GM12865 (cell line): ENCODE measurements at places on chromosomes 7 and 10.

- DNase-seq, result no peak
Measured at GRCh38 chr10:94219829-94220228, 142.9 kb downstream of the NOC3L start.

- no peak for DNase-seq
Measured at GRCh38 chr7:123148813-123149212, 51.0 kb downstream of the SLC13A1 start.

- no peak for DNase-seq
Measured at GRCh38 chr10:11224792-11225416, 207.2 kb downstream of the CELF2 start.

GRCh38 chr7:98287486-98287959 is 6.0 kb downstream of the BRI3 start:
- DNase-seq, result no peak

DNA sequence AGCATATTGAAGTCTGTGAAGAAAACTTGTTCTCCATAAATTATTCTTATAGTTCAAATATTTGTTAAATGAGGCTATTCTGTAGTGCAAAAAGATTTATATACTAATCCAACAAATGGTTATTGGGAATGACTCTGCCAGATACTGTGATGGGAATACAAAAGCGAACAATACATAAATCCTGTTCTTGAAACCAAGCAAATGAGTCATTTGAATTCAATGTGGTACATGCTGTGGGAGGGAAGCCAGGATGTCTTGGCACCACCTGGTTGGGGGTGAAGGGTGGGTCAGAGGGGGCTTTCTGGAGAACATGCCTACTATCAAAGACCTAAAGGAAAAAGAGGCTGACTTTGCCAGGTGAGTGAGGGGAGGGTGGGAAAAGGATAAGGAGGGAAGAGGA is 594.2 kb downstream of the CALN1 start:
- no peak for DNase-seq

- DNase-seq, result peak; percentile 54
Measured at GRCh38 chr10:119700321-119700954, 25.4 kb upstream of the INPP5F start.

GRCh38 chr10:49613882-49614241 is at the start of gene CHAT:
Gene CHAT, plus strand, starts transcription at chr10:49614037. Its CDS starts 153 bp downstream, at chr10:49614190.
- no peak for DNase-seq

DNA sequence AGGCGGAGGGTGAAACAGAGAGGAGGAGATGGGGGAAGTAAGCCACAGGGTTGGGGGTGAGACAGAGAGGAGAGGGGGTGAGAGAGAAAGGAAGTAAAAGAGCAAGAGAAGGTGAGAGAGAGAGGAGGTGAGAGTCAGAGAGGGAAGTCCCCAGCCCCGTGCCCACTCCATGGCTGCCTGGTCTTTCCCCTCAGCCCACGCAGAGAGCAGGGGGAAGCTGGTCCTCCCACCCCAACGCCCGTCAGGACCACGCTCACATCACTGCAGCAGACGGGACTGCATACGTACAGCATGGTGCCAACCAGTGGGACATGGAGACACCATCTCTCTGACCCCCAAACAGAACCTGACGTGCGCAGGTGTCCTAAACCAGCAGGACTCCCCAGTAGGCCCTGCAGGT is 12.1 kb upstream of the PDGFA start:
- DNase-seq, result peak; percentile 30

DNA sequence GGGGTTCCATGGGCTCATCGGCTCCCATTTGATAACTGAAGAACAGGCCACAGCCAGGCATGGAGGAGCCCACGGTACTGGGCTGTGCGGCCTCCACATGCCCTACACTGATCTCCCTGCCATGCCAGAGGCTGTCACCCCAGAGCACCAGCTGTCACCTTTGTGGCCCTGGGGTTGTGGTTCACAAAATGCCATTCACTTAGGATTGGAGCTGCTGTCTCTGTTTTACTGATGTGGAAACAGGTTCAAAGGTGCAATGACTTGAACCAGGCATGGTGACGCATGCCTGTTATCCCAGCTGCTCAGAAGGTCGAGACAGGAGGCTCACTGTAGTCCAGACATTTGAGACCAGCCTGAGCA is 4.3 kb upstream of the UPK3B start:
- no peak for DNase-seq

GRCh38 chr10:71573562-71574518 is 145.7 kb downstream of the C10orf105 start:
- DNase-seq, result no peak

DNA sequence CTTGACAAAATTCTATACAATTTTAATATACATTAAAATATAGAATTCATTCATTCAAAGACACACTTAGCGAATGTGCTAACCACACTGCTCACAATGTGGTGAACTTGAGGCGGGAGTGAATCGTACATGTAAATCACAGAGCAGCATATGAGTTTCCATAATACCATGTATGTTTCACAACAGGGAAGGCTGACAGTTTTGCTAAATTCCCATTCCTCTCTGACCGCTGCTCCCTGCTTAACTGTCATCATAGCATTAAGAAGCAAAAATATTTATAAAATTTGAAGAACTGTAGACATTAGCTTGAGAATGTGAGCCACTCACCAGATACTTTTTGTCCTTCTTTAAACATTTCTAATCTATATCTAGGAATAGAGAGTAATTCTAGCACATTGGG is 763.3 kb downstream of the MAGI2 start:
- DNase-seq, result no peak

GRCh38 chr10:486206-486605 is 203.3 kb downstream of the DIP2C start:
- DNase-seq, result no peak

DNA sequence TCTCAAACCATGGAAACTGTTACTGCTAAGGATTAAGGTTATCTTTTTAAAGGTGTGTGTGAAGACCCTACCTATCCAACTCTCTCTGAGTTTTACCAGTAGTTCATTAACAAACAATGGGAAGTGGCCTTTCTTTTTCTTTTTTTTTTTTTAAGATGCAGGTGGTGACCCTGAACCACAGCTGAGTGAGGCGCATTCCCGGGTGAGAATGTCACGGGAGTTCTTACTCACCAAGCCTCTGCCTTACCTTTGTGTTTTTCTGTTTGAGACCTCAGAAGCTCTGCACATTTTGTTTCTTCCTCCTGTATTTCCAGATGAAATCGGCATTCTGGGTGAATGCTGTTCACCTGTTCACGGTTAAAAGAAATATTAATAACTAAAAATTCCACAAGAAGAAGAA is 2.5 kb downstream of the VIPR2 start:
- DNase-seq, result no peak

DNA sequence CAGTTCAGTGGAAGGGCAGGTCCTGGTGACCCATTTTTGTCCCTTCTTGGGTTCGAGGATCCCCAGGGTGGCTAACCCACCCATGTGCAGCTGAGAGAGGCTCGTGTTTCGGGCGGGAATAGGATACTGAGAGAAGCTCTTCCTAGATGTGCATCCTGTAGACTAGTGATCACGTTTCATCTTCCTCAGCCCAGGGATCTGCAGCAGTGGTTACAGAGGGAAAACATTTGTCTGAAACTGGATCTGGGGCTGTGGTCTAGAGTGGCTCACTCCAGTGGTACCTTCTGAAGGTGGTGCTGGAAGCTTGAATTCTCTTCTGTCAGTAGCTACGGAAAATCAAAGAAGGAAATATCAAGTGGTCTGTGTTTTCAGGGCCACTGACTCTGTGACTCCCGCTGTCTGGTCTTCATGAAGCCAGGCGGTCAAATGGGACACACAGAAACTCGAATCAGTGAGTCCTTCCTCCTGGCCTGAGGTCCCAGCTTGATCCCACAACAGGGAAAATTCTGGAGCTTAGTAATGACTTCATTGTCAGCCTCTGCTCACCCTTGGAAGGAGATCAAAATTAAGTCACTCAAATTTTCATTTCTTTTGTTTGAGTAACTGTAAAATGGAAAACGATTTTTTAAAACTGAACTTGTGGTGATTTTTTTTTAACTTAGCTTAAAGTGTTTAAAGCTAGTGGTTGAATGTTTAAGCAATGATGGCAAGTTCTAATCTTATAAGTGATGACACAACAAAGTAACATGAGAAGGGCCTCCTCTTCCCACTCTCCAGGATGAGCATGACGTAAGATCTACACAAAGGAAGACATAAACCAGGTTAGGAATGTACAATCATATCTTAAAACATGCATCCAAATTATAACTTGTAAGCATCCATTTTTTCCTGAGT is 469.3 kb upstream of the KLF6 start:
- DNase-seq, result no peak

GRCh38 chr7:98930921-98931320 is 52.6 kb downstream of the TRRAP start:
- DNase-seq, result peak; percentile 88

DNA sequence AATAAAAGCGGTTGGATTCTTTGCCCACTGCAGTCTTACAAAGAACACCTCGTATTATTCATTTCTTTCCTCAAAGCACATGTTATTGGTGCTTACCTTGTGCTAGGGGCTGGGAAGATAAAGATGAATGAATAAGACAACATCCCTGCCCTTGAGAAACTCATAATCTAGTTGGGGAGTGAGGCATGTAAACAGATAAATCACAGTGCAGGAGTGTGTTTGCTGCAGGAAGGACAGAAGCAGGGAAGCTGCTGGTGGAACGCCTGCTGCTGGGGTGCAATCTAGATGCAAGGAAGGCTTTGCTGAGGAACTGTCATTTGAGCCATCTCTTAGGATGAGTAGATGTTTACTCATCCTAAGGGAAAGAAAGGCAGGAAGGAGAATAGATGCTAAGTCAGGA is 135.6 kb downstream of the TMEM178B start:
- no peak for DNase-seq

DNA sequence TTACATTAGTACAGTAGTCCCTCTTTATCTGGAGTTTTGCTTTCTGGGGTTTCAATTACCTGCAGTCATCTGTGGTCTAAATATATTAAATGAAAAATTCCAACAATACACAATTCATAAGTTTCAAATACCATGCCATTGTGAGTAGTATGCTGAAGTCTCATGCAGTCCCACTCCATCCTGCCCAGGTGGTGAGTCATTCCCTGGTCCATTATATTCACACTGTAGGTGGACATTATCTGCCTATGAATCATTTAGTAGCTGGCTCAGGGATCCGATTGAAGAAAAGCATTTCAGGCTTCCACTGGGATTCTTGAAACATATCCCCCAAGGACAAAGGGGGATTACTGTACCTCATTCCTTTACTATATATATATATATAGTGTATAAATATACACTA is 298.2 kb upstream of the GALNT17 start:
- no peak for DNase-seq

- peak; percentile 2 for DNase-seq
Measured at GRCh38 chr10:100446130-100446761, 16.6 kb upstream of the WNT8B start.

DNA sequence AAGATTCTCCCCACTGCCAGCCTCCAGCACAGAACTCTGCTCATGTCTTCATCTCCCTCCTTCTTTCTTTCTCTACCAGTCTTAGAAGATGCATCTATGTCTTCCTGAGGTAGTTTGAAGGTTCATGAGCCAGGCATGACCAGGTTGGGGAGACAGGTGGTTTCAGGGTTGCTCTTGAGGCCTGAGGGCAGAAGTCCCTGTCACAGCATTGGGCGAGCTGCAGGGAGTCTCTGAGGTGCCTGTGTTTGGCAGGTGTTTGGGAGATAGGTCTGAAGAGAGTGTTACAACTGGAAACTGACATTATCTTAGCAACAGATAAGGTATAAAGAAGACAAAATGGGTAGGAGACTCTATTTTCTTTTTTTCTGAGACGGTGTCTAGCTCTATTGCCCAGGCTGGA is 18.7 kb downstream of the PRSS2 start:
- no peak for DNase-seq

DNA sequence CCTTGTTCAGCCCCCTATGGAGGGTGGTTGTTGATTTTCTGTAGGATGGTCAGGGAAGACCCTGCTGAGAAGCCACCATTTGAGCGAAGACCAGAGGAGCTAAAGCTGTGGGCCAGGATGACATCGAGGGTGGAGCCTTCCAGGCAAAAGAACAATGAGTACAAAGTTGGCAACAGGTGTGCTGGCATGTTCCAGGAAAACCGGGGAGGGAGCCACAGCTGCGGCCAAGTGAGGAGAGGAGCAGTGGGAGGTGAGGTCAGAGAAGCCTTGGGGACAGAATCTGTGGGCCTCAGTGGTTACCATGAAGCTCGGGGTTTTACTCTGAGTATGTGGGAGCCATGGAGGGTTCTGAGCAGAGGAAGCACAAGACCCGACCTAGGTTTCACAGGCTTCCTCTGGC is 75.6 kb upstream of the ZNF479 start:
- DNase-seq, result no peak

DNA sequence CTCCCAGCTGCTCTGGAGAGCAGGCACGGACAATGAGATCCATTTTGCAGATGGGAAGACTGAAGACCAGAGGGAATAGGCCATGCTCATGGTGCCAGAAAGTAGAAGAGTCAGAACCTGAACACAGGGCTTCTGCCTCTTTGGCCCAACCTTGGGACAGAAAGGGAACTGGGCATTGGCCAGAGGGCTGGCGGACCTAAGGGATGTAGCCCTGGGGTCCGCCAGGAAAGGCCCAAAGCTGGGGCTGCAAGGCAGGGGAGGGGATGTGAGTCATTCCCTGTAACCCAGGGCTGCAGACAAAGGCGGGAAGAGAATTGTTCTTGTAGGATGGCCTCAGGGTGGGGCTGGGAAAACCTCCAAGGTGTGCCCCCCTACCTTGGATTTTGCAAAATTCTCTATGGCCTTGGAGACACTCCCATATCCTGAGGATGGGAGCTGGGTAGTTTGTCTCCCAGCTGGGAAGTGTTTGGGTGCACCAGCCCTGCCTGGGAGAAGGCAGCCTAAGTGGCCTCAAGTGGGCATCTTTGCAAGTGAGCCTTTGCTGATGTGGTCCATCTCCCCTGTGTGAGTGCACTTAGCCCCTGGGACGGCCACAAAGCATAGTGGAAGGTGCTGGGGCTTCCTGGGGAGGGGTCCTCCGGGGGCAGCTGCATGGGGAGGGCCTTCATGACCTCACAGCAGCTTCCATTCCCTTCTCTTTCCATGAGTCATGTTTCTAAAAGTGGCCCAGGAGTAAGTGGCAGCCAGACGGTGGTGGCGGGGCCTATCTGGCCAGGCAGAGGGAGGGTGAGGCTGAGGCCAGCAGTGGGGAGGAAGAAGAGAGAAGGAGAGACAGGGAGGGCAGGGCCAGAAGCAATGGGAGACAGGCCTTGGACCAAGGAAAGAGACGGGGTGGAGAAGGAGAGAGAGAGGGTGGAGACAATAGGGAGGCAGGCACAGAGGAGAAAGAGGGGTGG is 9.2 kb downstream of the AQP1 start:
- DNase-seq, result no peak

DNA sequence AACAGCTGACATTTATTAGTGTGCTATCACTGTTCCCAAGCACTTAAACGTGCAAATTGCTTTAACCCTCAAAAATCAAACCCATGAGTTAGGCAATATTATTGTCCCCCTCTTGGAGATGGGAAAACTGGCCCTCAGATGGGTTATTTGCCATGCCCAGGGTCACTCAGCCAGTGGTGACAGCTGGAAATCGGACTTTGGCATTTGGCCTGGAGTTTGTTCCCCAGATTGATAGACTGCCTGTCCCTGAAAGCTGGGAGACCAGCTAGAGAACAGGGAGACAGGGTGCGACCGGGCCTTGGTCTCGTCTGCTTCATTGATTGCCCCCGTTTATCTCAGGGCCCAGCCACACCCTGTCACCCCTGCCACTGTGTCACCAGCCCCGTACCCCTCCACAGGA is 366.3 kb upstream of the GALNT17 start:
- DNase-seq, result no peak

- DNase-seq, result peak; percentile 69
Measured at GRCh38 chr7:45203936-45204445, 46.4 kb downstream of the RAMP3 start.
